Aorta (tissue), 5 donors: ENCODE measurements at places on chromosomes 6 and 20. TPM values are rescaled to one million over a fixed set of nuclear protein-coding genes. Genes with fewer than 3 reads are reported as not detected.
A peak's percentile ranks its signal among the peaks of the same experiment; 100 is the strongest.

GRCh38 chr6:21455071-21455470 is 138.5 kb upstream of the SOX4 start:
- no peaks in the 10 kb centered on the region for H3K4me1 ChIP-seq
- no peak overlapping the region for H3K27ac ChIP-seq
- no peaks in the 10 kb centered on the region for H3K36me3 ChIP-seq
- H3K27me3 ChIP-seq, result no peaks in the 10 kb centered on the region

FABP7 gene
- total RNA-seq, result not detected

GRCh38 chr6:24016286-24016685 is 109.7 kb upstream of the NRSN1 start:
- DNase-seq, result no peak
- H3K27me3 ChIP-seq, result no peaks in the 10 kb centered on the region
- H3K27ac ChIP-seq, result no peak overlapping the region
- H3K36me3 ChIP-seq, result no peaks in the 10 kb centered on the region
- H3K4me1 ChIP-seq, result no peaks in the 10 kb centered on the region

- H3K4me1 ChIP-seq, result peaks cover 5% of the 10 kb centered on the region
- H3K36me3 ChIP-seq, result no peaks in the 10 kb centered on the region
- H3K27ac ChIP-seq, result peak overlapping the region; percentile 67
- no peaks in the 10 kb centered on the region for H3K27me3 ChIP-seq
These were observed 56.2 kb upstream of the EPB41L1 start for GRCh38 chr20:36098364-36098763.

DNA sequence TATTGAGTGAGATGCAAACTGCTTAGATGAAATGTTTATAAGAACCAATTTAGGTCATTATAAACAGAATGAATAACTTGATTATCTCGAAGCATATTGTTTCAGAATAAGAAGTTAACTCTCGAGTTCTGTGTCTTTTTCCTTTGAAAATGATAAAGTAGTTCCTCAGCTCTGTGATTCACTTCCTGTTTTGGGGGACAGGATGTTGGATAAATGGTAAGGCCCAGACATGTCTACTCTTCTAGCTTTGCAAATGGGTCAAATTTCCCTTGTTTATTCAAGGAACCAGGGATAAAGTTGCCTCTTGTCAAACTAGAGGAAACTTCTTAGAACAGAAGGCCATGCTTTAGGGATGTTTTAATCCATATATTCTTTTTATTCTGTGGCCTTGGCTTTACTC is 246.9 kb downstream of the SOX4 start:
- DNase-seq, result no peak
- H3K4me3 ChIP-seq, result no peak overlapping the region
- no peak overlapping the region for H3K27ac ChIP-seq
- H3K4me1 ChIP-seq, result peaks cover 1% of the 10 kb centered on the region

LZTS3 gene
- total RNA-seq, result 9.5 TPM

- peak overlapping the region; percentile 82 for H3K27ac ChIP-seq
- H3K4me3 ChIP-seq, result peak overlapping the region; percentile 62
- H3K27me3 ChIP-seq, result no peaks in the 10 kb centered on the region
These were observed 792 bp upstream of the MICA start for GRCh38 chr6:31402324-31403282.

GRCh38 chr6:38164131-38164481 is 344.6 kb downstream of the ZFAND3 start:
- no peak overlapping the region for H3K27ac ChIP-seq
- H3K4me3 ChIP-seq, result no peak overlapping the region
- no peak for DNase-seq
- H3K36me3 ChIP-seq, result no peaks in the 10 kb centered on the region

DNA sequence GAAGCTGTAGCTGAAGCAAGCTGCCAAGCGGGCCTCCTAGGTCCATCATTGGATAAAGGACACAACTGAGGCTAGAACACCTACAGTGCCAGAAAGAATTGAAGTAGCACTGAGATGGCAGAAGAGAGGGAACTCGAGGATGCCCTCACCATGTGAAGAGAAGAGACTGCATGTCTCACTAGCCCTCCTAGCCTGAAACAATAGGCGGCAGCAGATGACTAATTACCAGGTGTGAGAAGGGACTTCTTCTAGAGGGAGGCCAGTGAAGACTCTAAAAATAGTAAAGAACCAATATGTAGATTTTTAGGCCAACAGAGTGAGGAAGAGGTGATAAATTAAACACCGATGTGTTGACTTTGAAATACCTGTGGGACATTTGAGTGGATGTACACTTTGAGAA is 50.3 kb downstream of the LGSN start:
- no peaks in the 10 kb centered on the region for H3K36me3 ChIP-seq
- DNase-seq, result no peak
- no peak overlapping the region for H3K4me3 ChIP-seq
- H3K4me1 ChIP-seq, result no peaks in the 10 kb centered on the region
- no peaks in the 10 kb centered on the region for H3K27me3 ChIP-seq

SLC13A3 gene
- 3.7 TPM for total RNA-seq
